T-helper 17 cell (primary cell): ENCODE measurements at places on chromosomes 4 and X. TPM values are rescaled to one million over a fixed set of nuclear protein-coding genes. Genes with fewer than 3 reads are reported as not detected.
A peak's percentile ranks its signal among the peaks of the same experiment; 100 is the strongest.

DNA sequence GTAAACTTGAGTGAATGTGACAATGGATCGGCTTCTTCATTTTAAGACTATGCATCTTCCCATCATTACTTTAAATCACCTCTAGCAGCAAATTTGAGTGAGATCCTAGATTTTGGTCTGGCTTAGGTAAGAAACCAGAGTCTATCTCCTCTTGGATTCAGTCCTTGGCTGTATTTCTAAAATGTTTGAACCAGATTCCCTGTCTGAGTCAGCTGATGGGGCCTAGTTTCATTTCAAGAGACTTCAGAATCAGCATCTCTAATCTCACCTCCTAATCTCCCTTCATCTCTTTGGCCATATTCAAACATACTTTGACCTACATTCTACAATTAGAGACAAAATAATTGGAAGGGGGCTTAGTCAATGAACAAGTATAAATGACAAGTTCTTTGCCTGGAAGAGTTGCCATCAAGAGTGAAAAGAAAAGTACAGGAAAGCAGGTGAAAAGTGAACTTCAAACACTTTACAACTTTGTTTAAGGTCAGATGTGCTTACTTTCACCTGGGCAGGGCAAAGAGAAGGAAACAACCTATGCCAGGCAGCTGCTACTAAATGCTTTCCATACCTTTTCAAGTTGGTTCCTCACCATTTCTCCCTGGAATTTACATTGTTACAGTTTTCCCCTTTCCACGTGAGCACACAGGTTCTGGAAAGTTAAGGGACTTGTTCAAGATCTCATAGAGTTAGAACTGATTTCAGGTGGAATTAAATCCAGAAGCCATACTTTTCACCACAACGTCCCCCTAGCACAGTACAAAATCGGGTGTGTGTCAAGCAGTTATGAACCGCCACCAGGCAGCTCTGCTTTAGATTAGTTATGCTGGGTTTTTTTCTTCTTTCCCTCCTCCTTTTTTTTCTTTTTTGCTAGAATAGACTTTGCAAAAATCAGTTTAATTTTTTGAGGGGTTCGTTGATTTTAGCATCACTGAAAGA is 30.7 kb upstream of the PITX2 start:
- peaks cover 26% of the 10 kb centered on the region for H3K27me3 ChIP-seq
- H3K36me3 ChIP-seq = no peaks in the 10 kb centered on the region
- H3K4me1 ChIP-seq = no peaks in the 10 kb centered on the region
- H3K27ac ChIP-seq = no peak overlapping the region

GRCh38 chr4:89284828-89285227 is 22.8 kb downstream of the GPRIN3 start:
- H3K27ac ChIP-seq = no peak overlapping the region
- no peaks in the 10 kb centered on the region for H3K27me3 ChIP-seq
- no peak for DNase-seq
- H3K36me3 ChIP-seq = peaks cover 7% of the 10 kb centered on the region
- peak overlapping the region; percentile 91 for H3K4me3 ChIP-seq

GRCh38 chrX:74535408-74536151 is 78.8 kb downstream of the RLIM start:
- no peaks in the 10 kb centered on the region for H3K36me3 ChIP-seq
- peak; percentile 10 for DNase-seq
- H3K27me3 ChIP-seq = no peaks in the 10 kb centered on the region
- peak overlapping the region; percentile 41 for H3K27ac ChIP-seq
- H3K4me3 ChIP-seq = peak overlapping the region; percentile 87

DNA sequence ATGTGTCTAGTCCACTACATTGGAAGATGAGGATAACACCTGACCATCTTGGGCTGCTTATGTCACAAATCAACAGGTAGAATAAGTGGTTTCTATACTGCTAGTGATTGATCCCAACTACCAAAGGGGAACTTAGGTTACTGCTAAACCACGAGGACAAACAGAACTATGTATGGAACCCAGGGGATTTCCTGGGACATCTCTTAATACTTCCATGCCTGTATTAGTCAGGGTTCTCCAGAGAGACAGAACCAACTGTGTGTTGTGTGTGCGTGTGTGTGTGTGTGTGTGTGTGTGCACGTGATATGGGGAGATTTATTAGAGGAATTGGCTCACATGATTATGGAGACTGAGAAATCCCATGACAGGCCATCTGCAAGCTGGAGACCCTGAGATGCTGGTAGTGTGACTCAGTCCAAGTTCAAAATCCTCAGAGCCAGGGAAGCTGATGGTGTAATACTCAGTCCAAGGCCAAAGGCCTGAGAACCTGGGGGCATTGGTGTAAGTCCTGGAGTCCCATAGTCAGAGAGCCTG is 16.2 kb upstream of the AFF1 start:
- H3K27ac ChIP-seq = no peak overlapping the region
- H3K4me1 ChIP-seq = peaks cover 17% of the 10 kb centered on the region
- no peak for DNase-seq
- no peak overlapping the region for H3K4me3 ChIP-seq
- H3K27me3 ChIP-seq = no peaks in the 10 kb centered on the region

DNA sequence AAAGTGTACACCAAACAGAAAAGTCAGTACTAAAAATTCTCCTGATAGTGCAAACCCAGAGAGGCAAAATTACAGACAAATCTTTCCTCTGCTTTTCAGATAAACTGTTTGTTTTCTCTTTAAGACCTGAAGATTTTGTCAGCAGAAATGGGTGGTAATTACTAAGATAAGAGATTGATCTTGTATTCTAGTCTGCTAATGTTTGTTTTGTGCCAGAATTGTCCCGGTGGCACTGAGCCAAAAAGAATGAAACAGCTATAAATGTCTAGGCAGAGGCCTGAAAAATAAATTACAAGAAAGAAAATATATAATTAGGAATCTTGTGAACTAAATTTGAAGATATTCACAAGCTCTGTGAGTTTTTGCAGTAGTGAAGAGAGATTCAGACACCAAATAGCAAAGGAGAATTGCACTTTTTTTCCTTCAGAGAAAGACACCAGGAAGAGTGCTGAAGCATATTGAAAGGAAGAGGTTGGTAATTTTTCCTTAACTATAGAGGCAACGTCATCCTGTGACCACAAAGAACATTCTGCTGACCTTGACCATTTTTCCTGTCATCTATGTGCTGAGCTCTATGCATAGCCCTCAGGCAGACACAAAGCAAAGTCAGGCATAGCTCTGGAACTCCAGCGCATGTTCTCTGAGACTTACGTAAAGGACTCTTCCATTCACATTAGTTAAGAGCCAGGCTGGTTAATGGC is 314.5 kb upstream of the RASGEF1B start:
- H3K27ac ChIP-seq = no peak overlapping the region
- H3K4me1 ChIP-seq = peaks cover 5% of the 10 kb centered on the region
- DNase-seq = no peak
- H3K4me3 ChIP-seq = no peak overlapping the region
- no peaks in the 10 kb centered on the region for H3K27me3 ChIP-seq

- no peaks in the 10 kb centered on the region for H3K27me3 ChIP-seq
- DNase-seq = no peak
- no peak overlapping the region for H3K4me3 ChIP-seq
- no peaks in the 10 kb centered on the region for H3K4me1 ChIP-seq
These were observed 9.7 kb upstream of the TREX2 start for GRCh38 chrX:153455571-153455970.

DNA sequence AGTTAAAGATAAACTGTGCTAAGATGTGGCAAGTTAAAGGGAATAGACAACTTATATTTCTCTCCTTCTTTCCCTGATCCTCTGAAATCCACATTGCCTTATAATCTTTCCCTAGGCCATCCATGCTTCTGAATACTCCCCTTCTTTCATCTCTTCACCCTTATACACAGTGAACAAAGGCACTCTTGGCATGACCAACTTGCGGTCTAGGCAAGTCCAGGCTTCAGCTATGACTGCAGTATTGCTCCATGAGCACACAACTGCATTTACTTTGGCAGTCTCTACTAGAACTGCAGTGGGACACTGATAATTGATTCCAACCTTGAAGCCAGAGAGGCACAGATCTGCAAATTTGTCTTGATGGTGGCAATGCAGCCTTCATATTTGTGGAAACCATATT is 24.2 kb upstream of the UBA6 start:
- no peak for DNase-seq
- peaks cover 4% of the 10 kb centered on the region for H3K36me3 ChIP-seq
- no peak overlapping the region for H3K27ac ChIP-seq
- peaks cover 5% of the 10 kb centered on the region for H3K4me1 ChIP-seq

AKAP4 gene
- not detected for total RNA-seq

SPIN2A gene
- 0.42 TPM for total RNA-seq

GAGE13 gene
- not detected for total RNA-seq

SMPX gene
- not detected for total RNA-seq

PDCL2 gene
- total RNA-seq = not detected
